ENCODE measurements at places on chromosomes 7 and 10. TPM values are rescaled to one million over a fixed set of nuclear protein-coding genes. Genes with fewer than 3 reads are reported as not detected.

The TEX36 gene
- total RNA-seq = not detected

The IDI2 gene
- total RNA-seq = not detected

The POLD2 gene
- total RNA-seq = 156 TPM

The SNX10 gene
- total RNA-seq = 19.3 TPM

The PON1 gene
- not detected for total RNA-seq

- DNase-seq = no peak
These were observed 17.6 kb downstream of the CCDC136 start for GRCh38 chr7:128809363-128809762.

GRCh38 chr10:86597306-86597705, 57.0 kb upstream of the OPN4 start:
- DNase-seq = no peak

DNA sequence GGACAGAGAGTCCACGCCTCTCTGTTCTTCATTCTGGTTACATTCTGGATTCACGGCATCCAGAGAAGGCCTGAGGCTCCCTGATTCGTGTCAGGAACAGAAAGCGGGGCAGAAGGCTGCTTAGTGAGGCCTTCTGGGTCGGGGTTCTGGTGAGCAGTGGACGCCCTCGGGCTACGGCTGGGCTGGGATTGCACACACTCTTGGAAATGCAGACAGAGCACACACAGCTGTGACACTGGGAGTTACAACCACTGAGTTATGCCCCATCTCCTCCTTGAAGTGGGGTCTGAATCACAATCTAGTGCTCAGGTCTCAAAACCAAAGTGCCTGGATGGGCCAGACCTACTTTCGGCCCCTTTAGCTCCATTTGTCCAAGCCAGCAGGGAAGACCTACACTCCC, 156.9 kb upstream of the GDF10 start:
- DNase-seq = no peak

GRCh38 chr10:120414946-120415345, 42.1 kb upstream of the PLPP4 start:
- DNase-seq = no peak

DNA sequence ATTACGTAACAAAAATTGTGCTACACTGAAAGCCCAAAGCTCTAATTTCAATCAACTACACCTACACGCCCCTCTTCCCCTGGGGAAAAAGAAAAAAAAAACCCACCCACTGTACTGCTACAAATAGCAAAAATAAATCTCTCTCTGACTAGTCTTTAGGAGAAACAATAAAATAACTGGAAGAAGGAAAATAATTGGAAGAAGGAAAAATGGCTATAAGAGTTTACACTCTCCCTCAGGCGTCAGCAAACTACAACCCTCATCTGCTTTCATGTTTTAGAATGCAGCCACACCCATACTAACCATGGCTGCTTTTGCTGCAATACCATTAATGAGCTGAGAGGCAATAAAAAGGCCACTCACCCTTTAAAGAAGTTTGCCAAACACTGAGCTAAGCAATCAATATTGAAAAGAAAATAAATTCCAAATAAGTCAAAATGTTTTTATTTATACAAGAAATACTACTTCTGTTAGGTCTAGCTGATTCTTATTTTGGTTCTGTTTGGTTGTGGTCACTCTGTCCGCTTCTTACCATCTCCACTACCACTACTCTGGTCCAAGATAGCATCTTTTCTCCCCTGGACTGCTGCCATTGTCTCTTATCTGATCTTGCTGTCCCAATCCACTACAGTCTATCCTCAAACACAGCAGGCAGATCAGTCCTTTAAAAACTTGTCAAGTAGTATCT, 3.8 kb downstream of the MINDY3 start:
- peak; percentile 57 for DNase-seq

- DNase-seq = peak; percentile 52
These were observed 12.0 kb upstream of the BTBD16 start for GRCh38 chr10:122259075-122259466.
